Skin of body (tissue), 3 donors: ENCODE measurements at places on chromosomes 16 and 17. TPM values are rescaled to one million over a fixed set of nuclear protein-coding genes. Genes with fewer than 3 reads are reported as not detected.
A peak's percentile ranks its signal among the peaks of the same experiment; 100 is the strongest.

Gene NOG
- 3.6 TPM for total RNA-seq

Gene CHST5
- 0.10 TPM for total RNA-seq

DNA sequence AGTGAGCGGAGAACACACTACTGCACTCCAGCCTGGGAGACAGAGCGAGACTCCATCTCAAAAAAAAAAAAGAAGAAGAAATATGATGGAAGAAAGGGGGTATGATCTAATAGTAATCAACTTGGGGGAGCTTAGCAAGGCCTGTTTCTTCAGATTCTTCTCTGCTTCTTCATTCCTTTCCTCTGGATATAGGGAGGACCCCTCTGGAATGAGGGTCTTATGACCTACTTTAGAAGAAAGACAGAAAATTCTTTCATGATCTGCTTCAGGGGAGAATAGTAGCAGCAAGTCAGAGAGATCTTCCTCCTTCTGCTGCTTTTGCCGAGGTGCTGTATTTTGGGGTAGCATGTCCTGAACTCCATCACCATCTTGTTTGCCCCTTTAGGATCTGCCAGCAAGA is 44.9 kb upstream of the ETV4 start:
- no peak for DNase-seq

GRCh38 chr17:2595716-2596115 is 2.3 kb downstream of the PAFAH1B1 start:
- DNase-seq, result no peak

DNA sequence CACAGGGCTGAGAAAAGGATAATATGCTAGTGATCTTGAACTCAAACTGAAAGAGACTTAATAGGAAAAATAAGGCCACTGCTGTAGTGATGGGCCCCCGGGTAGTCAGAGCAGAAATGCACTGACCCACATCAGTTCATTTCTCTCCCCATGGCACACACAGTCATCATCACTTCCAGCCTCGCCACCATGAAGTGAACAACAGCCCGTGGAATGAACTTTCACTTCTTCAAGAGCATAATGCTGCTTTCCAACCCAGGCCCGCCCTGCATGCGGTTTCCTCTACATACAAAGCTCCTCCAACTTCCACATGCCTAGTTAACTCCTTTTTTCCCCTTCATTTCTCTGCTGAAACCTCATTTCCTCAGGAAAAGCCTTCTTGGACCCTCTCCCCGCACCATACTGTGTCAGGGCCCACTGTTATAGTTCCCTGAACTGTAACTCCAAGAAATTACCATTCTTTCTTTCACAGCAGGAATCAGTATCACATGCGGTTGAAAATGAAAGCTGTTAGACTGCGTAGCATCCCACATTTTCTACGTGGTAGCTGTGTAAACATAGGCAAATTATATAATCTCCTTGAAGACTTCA is 65.8 kb upstream of the SMIM36 start:
- DNase-seq, result peak; percentile 83
